NCI-H748 treated with DMSO at 0.1 percent for 48 hours (cell line): ENCODE measurements at places on chromosomes 2 and 18.

- no peak for DNase-seq
These were observed 6.5 kb upstream of the KLHL29 start for GRCh38 chr2:23378496-23378895.

DNA sequence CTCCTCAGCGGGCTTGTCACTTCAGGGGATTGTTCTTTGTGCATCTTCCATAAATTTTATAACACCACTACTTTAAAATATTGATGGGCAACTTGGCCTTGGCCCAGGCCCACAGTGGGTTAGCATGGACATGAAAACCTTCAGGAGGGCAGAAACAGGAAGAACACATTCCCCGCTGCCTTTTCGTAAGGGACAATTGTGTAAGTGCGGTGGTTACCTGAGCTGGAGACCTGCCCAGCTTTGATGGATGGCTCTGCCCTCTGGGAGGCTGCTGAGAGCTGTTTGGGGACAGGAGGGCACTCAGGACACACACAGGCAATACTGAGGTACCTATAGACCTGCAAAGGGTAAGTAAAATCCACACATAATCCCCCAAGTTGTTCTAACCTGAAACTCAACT is 46.8 kb downstream of the FECH start:
- DNase-seq, result no peak

- no peak for DNase-seq
These were observed 444.2 kb downstream of the PTPRM start for GRCh38 chr18:8011361-8011760.

DNA sequence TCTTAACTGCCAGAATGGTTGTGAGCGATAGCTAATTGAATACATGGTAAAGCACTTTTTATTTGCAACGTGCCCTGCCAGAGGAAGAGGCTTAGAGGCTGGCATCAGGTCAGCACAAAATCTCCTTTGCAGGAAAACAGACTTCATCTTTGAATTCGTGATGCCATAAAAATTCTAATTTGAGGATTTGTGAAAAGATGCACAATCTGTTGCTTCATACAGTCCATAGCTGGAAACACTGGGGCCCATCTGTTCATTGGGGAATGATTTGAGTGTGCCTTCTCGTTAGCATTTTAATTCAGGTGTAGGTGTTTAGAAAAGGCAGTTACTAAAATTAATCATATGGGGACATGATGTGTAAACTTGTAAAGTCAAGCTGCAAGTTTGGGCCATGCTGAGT is 876.0 kb downstream of the SLC4A3 start:
- no peak for DNase-seq

DNA sequence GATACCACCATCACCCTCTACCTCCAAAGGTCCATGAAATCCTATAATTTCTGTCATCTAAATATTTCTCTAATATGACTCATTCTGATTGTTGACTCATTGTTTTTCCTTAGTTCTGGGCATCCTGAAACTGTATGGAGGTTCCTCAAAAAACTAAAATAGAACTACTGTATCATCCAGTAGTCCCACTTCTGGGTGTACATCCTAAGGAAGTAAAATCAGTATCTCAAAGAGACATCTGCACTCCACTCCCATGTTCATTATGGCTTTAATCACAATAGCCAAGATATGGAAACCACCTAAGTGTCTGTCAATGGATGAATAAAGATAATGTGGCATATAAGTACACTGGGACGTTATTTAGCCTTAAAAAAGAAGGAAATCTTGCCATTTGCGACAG is 125.8 kb upstream of the MYO3B start:
- DNase-seq, result no peak

DNA sequence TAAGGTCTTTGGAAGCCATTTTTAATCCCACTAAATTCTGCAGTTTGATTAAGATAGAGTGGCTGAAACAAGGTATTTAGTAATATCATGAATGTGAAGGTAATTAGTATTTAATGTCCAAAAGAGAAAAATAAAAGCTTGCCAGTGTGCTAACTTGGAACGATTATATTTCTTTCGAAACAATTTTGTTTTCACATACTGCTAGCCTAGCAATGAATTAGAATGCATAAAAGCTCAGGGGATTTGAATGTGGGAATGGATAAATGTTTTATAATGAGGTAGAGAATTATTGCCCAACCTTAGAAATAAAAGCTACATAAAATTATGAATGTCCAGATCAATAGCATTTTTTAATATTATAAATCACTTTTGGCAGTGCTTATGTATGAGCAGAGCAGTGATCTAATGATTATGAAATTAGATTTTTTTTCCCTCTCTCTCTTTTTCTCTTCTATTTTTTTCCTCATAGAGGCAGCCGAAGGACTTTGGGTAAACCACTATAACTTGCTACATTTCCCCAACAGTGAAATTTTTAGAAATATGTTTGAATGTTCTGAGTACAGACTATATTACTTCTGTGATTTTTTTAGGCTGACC is 75.5 kb downstream of the PLCL1 start:
- no peak for DNase-seq

DNA sequence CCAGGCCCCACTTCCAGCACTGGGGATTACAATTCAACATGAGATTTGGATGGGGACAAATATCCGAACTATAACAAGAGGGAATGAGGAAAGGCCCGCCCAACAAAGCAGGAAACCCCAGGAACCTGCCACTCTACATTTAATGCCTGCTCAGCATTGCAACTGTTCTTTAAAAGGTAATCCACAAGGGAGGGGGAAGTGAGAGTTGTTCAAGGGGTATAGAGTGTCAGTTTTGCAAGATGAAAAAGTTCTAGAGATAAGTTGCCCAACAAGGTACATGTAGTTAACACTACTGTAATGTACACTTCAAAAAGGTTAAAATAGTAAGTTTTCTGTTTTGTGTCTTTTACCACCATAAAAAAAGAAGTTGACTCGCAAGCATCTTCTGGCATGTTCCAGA is 137.6 kb downstream of the MBD2 start:
- DNase-seq, result no peak

DNA sequence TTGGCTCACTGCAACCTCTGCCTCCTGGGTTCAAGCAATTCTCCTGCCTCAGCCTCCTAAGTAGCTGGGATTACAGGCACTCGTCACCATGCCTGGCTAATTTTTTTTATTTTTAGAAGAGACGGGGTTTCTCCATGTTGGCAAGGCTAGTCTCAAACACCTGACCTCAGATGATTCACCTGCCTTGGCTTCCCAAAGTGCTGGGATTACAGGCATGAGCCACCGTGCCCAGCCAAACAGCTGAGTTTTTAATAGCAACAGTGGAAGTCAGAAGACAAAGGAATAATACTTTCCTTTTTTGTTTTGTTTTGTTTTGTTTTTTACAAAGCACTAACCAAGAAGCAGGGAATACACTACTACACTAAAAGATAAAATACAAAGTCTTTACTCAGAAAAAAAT is 16.9 kb downstream of the GPR75 start:
- no peak for DNase-seq

- DNase-seq, result no peak
These were observed 584 bp downstream of the BOLA3 start for GRCh38 chr2:74146929-74147726.

DNA sequence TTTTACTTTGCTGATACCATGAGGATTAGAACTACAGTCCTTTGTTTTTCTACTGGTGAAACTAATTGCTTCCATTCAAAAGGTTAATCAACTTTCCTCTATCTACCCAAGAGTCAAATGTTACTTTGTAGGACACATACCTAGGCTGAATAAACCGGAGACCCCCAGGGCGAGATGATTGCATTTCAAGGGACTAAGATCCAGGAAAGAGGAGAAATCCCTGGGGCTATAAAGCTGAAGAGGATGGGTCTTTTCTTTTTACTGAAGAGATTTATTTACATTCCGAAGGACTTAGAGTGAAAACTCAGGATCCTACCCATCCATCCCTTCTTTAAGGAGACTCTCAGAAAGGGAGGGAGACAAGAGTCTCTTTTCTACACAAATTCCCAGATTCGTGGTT is 331.9 kb downstream of the CDH19 start:
- no peak for DNase-seq

DNA sequence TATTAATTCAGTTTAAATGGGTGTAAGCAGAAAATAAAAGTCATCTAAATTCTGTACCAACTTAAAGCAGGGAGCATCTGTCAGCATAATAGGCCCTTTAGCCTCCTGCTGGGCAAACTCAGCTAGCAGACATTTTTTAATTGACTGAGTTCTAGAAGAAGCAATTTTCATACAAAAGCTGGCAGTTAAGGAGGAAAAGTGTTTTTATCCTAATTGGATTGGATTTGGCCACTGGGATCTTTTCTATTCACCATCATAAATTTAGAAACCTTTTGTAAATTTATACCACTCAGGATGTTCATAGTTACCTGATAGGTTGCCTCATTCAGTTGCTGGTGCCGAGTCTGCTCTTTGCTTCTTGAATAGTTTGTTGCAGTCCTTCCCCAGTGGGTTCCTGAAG is 262.7 kb upstream of the FSIP2 start:
- DNase-seq, result peak; percentile 98

DNA sequence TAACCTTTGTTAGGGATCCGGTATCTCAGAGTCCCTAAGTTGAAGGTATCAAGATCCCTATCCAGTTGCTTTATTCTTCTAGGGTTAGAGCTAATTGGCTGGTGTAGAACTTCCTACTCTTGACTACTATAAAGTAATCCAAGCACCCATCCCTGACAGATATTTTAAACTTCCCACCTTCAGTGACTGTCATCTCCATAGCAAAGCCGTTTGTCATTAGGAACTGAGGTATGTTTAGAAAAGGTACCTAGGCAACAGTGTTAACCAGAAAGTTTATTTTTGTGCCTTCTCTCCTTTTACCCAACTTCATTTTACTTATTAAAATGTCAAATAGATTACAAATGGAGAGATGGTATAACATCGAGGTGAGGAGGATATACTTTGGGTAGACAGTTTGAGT is 4.5 kb downstream of the FAM117B start:
- DNase-seq, result no peak

DNA sequence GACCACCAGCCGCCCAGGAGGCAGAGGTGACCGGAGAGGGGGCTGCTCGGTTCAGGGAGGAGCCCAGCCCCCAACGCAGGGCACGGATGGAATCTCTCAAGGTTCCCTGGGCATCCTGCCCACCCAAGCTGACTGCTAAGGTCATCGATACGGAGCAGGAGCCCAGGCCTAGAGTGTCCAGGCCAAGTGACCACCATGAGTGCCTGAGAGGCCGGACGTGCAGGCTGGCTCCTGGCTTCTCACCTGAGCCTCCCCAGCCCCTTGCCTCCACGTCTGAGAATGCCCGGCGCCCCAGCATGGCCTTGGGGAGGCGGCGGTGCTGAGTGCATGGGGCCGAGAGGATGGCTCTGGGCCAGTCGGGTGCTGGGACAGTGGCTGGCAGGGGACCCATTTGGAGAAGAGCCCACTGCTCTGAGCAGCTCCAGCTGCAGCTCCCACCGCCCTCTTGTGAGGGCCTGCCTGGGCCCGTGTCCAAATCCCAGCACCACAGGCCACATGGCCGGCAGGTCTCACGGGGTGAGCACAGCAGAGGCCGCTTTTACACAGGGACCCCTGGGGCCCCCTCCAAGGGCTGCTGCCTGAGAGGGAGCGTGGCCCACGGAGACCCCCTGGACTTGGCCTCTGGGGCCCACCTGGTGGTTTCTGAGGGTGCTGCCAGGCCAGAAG is 102.8 kb upstream of the CTDP1 start:
- no peak for DNase-seq

DNA sequence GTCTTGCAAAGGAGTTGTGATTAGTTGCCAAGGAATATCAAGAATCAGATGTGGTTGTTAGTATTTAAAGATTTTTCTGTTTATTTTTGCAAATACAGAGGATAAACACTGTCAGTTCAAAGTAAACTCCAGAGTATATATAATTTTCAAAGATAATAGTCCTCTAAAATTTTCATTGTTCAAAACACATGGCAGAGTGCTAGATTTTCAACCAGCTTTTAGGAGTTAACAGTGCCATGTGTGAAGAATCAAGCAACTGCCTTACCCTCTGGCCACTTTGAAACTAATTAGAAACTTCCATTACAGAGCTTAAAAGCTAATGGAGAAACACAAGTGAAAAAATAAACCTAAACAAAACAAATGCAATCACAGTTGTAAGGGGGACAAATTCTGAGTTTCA is 1605.6 kb upstream of the ZEB2 start:
- no peak for DNase-seq

- DNase-seq, result no peak
These were observed 7.9 kb downstream of the CLHC1 start for GRCh38 chr2:55223958-55224760.

DNA sequence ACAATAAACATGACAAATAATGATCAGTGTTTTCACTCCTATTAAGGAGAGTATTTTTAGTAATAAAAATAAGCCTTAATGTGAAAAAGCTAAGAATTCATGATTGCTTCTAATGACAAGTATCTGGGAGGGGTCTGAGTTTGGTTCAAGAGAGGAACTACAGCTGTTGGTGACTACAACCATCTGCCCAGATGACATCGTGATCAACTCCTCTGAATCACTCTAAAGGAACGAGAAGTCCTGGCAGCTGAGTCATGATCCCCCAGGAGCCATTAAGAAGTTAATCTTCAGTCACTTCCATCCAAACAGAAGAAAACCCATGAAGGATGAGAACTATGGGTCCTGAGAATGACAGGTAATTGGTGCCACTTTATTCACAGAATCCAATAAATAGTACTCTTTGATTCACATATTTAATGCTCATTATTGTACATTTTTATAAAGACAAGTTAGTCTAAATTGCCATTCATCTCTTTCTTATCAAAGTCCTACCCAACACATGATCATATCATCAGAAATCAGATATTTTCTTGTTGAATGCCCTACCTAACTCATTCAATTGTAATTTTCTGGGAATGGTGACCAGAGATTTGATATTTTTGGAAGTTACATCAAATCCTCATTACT is 6.8 kb downstream of the TFPI start:
- DNase-seq, result no peak

- DNase-seq, result no peak
These were observed 138.7 kb downstream of the SPP2 start for GRCh38 chr2:234189230-234189629.

GRCh38 chr2:146506851-146507250 is 1338.0 kb upstream of the ACVR2A start:
- no peak for DNase-seq

GRCh38 chr18:59062643-59063006 is 77.1 kb upstream of the SEC11C start:
- no peak for DNase-seq

DNA sequence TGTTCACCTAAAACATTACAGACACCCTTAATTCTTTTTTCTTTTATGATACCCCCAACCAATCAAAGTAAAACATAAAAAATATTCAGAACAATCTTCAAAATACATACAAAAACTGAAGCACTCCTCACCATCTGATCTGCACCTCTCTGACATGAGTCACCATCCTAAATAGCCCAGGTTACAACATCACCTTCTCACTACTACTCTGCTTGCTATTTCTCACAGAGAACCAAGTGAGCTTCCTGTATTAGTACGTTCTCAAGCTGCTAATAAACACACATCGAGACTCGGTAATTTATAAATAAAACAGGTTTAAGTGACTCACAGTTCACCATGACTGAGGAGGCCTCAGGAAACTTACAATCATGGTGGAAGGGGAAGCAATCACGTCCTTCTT is 183.5 kb downstream of the CBLN2 start:
- DNase-seq, result no peak

- no peak for DNase-seq
These were observed 13.9 kb downstream of the PELI1 start for GRCh38 chr2:64130333-64130732.
